ENCODE measurements at places on chromosomes 16 and 17. TPM values are rescaled to one million over a fixed set of nuclear protein-coding genes. Genes with fewer than 3 reads are reported as not detected.
A peak's percentile ranks its signal among the peaks of the same experiment; 100 is the strongest.

Gene CRISPLD2
- total RNA-seq = 111 TPM

Gene MAPT
- 0.94 TPM for total RNA-seq

Gene ACAP1
- 30.6 TPM for total RNA-seq

Gene LPO
- not detected for total RNA-seq

Gene PLCG2
- 243 TPM for total RNA-seq

Gene MEFV
- 2.5 TPM for total RNA-seq

- no peaks in the 10 kb centered on the region for H3K36me3 ChIP-seq
- H3K27me3 ChIP-seq = no peaks in the 10 kb centered on the region
- DNase-seq = no peak
- peaks cover 12% of the 10 kb centered on the region for H3K4me1 ChIP-seq
- peak overlapping the region; percentile 92 for H3K27ac ChIP-seq
- peak overlapping the region; percentile 58 for H3K4me3 ChIP-seq
Observed at GRCh38 chr16:68235108-68235886, 630 bp downstream of the ESRP2 start.

- H3K27me3 ChIP-seq = no peaks in the 10 kb centered on the region
- H3K4me1 ChIP-seq = no peaks in the 10 kb centered on the region
- H3K36me3 ChIP-seq = no peaks in the 10 kb centered on the region
- H3K4me3 ChIP-seq = no peak overlapping the region
- H3K27ac ChIP-seq = no peak overlapping the region
Observed at GRCh38 chr17:78523934-78524655, 53.1 kb downstream of the DNAH17 start.

DNA sequence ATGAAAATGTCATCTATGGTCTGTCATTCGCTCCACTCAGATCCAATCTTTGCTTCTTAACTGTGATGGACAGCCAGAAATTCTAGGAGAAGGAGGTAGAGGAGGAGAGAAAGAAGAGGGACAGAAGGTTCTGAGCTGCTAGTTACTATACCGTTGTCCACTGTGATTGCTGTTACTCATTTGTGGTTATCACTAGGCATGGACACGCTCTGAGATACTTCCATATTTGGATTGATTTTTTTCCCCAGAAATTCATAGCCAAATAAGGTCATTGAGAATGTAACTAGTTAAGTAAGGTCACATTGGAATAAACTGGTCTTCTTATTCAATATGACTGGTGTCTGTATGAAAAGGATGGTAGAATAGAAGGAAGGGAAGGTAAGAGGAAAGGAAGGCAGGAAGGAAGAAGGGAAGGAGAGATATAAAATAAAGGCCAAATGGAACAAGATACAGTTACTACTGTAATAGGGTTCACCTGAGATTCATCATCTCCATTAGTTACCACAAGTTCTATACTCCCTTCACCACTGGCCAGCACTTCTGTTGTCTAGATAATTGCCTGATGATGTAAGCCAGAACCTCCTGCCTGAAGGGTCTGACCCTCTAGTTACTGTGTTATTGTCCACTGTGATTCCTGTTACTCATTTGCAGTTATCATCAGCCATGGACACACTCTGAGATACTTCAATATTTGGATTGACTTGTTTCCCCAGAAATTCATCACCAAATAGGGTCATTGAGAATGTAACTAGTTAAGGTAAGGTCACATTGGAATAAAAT, 2.9 kb downstream of the KRTAP9-7 start:
- no peaks in the 10 kb centered on the region for H3K36me3 ChIP-seq
- DNase-seq = no peak
- no peak overlapping the region for H3K4me3 ChIP-seq
- H3K27me3 ChIP-seq = no peaks in the 10 kb centered on the region
- no peaks in the 10 kb centered on the region for H3K4me1 ChIP-seq

- H3K36me3 ChIP-seq = peaks cover 13% of the 10 kb centered on the region
- H3K4me1 ChIP-seq = no peaks in the 10 kb centered on the region
- DNase-seq = peak; percentile 50
- no peak overlapping the region for H3K27ac ChIP-seq
Observed at GRCh38 chr17:76479515-76480060, 12.2 kb downstream of the AANAT start.

DNA sequence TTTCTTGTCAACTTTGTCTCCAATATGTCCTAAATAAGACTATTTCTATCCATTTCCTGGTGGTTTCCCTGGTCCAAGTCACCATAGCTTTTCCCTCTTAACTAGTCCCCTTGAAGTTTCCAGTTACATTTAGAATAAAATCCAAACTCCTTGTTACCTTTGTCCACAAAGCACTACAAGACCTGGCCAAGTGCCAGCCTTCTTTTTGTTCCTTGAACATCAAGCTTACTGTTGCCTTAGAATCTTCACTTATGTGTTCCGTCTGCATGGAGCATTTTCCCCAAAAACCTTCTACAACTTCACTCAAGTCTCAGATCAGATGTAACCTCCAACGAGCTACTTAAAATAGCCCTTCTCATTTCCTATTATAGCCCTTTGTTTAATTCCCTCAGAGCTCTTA, 101.4 kb downstream of the ITFG1 start:
- H3K27ac ChIP-seq = no peak overlapping the region
- no peaks in the 10 kb centered on the region for H3K36me3 ChIP-seq
- DNase-seq = no peak
- H3K4me3 ChIP-seq = no peak overlapping the region

DNA sequence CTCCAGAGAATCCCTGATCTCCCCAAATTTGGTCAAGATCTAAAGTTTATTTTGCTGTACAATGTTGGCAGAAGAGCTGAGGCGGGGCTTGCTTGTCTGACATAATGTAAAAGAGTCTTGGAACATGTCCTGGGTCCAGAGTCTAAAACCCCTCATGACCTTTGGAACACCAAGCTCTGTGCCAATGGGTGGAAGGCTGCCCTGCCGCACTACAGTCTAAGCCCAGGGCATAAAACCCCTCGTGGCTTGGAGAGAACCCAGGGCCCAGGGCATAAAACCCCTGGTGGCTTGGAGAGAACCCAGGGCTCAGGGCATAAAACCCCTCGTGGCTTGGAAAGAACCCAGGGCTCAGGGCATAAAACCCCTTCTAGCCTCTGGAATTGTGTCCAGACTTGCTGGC, 36.7 kb downstream of the CCDC57 start:
- H3K36me3 ChIP-seq = peaks cover 34% of the 10 kb centered on the region
- DNase-seq = no peak
- no peaks in the 10 kb centered on the region for H3K27me3 ChIP-seq
- H3K4me1 ChIP-seq = no peaks in the 10 kb centered on the region
- no peak overlapping the region for H3K4me3 ChIP-seq
- peak overlapping the region; percentile 59 for H3K27ac ChIP-seq

GRCh38 chr16:72373201-72373600, 201.2 kb upstream of the PMFBP1 start:
- no peak for DNase-seq
- no peaks in the 10 kb centered on the region for H3K4me1 ChIP-seq
- H3K36me3 ChIP-seq = no peaks in the 10 kb centered on the region
- H3K27me3 ChIP-seq = no peaks in the 10 kb centered on the region
- H3K4me3 ChIP-seq = no peak overlapping the region

- H3K4me3 ChIP-seq = peak within 1 kb of the TSS; percentile 19
- H3K4me1 ChIP-seq = peaks cover 8% of the 10 kb centered on the region
- no peak for DNase-seq
- no peaks in the 10 kb centered on the region for H3K36me3 ChIP-seq
- no peaks in the 10 kb centered on the region for H3K27me3 ChIP-seq
Observed at GRCh38 chr17:29042679-29043538, at the start of gene PIPOX. TSS of gene PIPOX (plus strand) at chr17:29043141. CDS start at chr17:29043226, 85 bp downstream.

DNA sequence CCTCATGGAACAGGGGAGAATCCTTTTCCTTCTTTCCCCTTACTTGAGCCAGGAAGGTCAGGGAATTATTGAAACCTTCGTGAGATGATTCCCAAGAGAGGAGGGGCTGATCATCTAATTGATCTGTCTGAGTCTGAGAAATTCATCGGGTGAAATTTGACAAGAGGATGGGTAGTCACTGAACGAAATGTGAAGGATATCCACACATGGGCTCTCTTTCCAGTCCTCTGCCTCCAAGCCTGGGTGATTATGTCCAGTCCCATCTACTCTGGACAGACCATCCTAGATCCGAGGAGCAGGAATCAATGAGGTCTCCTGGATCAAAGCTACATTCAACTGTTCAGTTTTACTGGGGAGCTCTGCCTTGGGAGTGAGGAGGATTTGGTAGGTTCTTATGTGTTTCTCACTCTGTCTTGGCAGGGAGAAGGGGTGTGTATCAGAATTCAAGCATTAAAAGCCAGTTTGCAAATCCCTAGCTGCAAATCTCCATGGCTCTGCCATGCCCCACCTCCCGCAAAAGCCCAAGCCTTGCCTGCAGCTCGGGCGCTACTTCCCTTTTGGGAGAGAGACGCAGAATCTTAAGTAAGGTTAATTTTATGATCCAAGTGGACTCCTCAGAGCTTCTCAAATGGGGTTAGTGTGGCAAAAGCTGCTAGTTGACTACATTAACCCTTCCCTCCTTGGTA, 47.1 kb upstream of the TEKT3 start:
- H3K4me1 ChIP-seq = no peaks in the 10 kb centered on the region
- no peak overlapping the region for H3K27ac ChIP-seq
- no peaks in the 10 kb centered on the region for H3K36me3 ChIP-seq
- no peak overlapping the region for H3K4me3 ChIP-seq
- H3K27me3 ChIP-seq = no peaks in the 10 kb centered on the region

DNA sequence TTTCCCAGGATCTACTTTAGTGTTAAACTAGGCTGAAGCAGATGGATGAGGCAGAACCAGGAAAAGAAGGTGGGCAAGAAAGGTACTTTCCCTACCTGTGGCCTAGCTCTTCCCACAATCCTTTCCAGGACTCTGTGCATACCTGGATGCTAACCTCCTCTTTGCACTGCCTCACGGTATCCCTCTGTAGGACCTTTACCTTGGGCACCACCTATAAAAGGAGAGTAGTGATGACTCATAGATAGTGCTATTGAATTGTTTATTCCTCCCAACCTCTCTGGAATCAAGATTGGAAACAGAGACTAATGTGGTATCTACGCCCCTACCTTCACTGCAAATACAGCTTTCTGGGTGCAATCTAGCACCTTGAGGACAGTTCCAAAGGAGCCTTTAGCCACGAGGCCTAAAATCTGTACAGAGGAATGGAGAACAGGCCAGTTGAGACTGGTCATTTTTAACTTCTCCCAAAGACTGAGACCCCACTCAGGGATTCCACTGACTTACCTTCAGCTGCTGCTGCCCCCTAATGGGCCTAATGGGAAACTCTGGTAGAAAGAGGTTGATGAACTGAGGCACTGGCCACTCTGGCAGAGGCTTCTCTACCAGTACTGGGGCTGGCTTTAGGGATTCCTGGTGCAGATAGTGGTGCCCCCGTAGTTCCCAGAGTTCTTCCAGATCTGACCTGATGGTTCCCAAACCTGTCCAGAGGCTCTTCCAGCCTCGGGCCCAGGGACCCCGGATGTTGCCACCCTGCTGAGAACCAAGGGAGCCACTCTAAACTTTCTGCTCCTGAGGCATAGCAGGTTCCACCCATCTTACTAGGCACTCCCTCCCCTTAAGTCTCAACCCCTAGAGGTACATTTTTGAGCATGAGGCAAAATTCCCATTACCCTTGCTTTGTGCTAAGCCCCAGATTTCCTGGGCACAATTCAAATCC, 781 bp downstream of the RSKR start:
- peak; percentile 70 for DNase-seq
- no peaks in the 10 kb centered on the region for H3K36me3 ChIP-seq
- H3K27me3 ChIP-seq = no peaks in the 10 kb centered on the region
- H3K27ac ChIP-seq = peak overlapping the region; percentile 9
- no peak overlapping the region for H3K4me3 ChIP-seq
- no peaks in the 10 kb centered on the region for H3K4me1 ChIP-seq

- no peaks in the 10 kb centered on the region for H3K36me3 ChIP-seq
- H3K27ac ChIP-seq = no peak overlapping the region
- peaks cover 2% of the 10 kb centered on the region for H3K4me1 ChIP-seq
- no peak overlapping the region for H3K4me3 ChIP-seq
Observed at GRCh38 chr17:59327121-59327980, 4.1 kb upstream of the YPEL2 start.

GRCh38 chr17:68319410-68320162, 28.3 kb downstream of the ARSG start:
- DNase-seq = no peak
- H3K4me1 ChIP-seq = no peaks in the 10 kb centered on the region
- no peak overlapping the region for H3K4me3 ChIP-seq
- no peak overlapping the region for H3K27ac ChIP-seq
- H3K27me3 ChIP-seq = no peaks in the 10 kb centered on the region

- no peak for DNase-seq
- H3K4me1 ChIP-seq = no peaks in the 10 kb centered on the region
- H3K27me3 ChIP-seq = no peaks in the 10 kb centered on the region
- no peak overlapping the region for H3K27ac ChIP-seq
- H3K4me3 ChIP-seq = no peak overlapping the region
- no peaks in the 10 kb centered on the region for H3K36me3 ChIP-seq
Observed at GRCh38 chr17:68740555-68741447, 139.6 kb upstream of the FAM20A start.

DNA sequence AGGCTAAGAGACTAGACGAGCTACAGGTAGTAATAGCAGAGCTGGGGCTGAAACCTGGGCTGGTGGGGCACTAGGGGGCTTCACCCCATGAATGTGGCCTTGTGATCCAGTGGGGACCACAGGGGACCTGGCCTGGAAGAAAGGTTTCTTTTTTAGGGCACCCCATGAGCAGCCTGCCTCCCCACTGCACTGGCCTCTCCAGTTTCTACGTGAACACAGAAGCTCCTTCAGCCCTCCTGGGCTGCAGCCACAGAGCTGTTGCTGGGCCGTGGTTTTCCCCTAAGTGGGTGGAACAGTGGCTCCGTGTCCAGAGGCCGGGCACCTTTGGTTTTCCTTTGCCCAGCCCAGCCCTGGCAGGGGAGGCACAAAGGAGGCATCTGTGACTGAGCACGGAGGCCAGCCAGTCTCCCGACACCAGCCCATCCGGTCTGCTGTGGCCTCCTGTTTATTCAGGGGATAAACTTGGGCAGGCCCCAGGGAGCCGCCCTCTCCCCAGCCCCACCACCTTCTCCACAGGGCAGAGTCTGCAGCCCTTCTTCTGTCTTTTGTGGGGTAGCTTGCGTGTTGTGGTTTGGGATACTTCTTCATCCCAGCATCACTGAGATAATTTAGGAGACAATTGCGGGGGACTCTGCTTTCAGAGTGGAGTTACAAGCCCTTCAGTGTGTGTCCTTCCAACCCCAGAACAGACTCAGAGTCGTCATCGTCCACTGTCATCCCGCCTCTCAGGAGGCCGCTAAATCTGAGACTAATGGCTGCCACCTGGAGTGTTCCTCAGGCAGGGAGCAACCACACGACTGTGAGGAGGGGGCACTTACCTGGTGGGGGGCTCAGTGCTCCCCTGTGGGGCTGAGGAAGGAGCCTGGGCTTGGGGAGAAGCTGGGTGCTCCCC, 85.3 kb downstream of the RAB11FIP4 start:
- H3K4me3 ChIP-seq = no peak overlapping the region
- no peaks in the 10 kb centered on the region for H3K36me3 ChIP-seq
- H3K4me1 ChIP-seq = no peaks in the 10 kb centered on the region
- no peak overlapping the region for H3K27ac ChIP-seq

- H3K36me3 ChIP-seq = no peaks in the 10 kb centered on the region
- DNase-seq = no peak
Observed at GRCh38 chr16:14415291-14415690, 214.8 kb downstream of the PARN start.

Data from Peyer's patch (tissue), 4 donors.